ENCODE measurements at places on chromosomes 11 and 22. TPM values are rescaled to one million over a fixed set of nuclear protein-coding genes. Genes with fewer than 3 reads are reported as not detected.

ART5 gene
- total RNA-seq, result 7.5 TPM

GGT1 gene
- 20.5 TPM for total RNA-seq

FHIP1B gene
- 28.5 TPM for total RNA-seq

SLC7A4 gene
- total RNA-seq, result 0.09 TPM

FAU gene
- total RNA-seq, result 898 TPM

PACSIN3 gene
- total RNA-seq, result 63.0 TPM

HEPACAM gene
- total RNA-seq, result not detected

CPSF7 gene
- 145 TPM for total RNA-seq

GLYAT gene
- total RNA-seq, result not detected

MEI1 gene
- not detected for total RNA-seq

CRYBB2 gene
- not detected for total RNA-seq

RAB38 gene
- 18.7 TPM for total RNA-seq
